ENCODE measurements at places on chromosomes 1 and 21. TPM values are rescaled to one million over a fixed set of nuclear protein-coding genes. Genes with fewer than 3 reads are reported as not detected.

Gene GBP5
- not detected for total RNA-seq

Gene DSCAM
- not detected for total RNA-seq

Gene SPRR2E
- total RNA-seq, result not detected

Gene KCNA3
- 0.07 TPM for total RNA-seq

Gene FAM72D
- total RNA-seq, result 0.36 TPM

Gene PDZK1IP1
- 0.26 TPM for total RNA-seq

Gene IFI44L
- total RNA-seq, result 3.8 TPM

Gene ANKRD65
- 0.39 TPM for total RNA-seq

Gene BGLAP
- total RNA-seq, result 0.50 TPM

Gene CNR2
- not detected for total RNA-seq

Gene C2CD4D
- not detected for total RNA-seq

Gene B3GALT2
- 0.92 TPM for total RNA-seq

Gene MYOM3
- 0.13 TPM for total RNA-seq

Gene ERICH3
- not detected for total RNA-seq

Gene ETV3L
- total RNA-seq, result not detected

Gene MMEL1
- total RNA-seq, result not detected

Gene SYNC
- total RNA-seq, result 44.2 TPM

Gene KRTAP11-1
- total RNA-seq, result not detected

Data from smooth muscle cell of the pulmonary artery (primary cell).